ENCODE measurements at places on chromosomes 5 and 9. TPM values are rescaled to one million over a fixed set of nuclear protein-coding genes. Genes with fewer than 3 reads are reported as not detected.

The CCDC171 gene
- 26.3 TPM for total RNA-seq

The NUP214 gene
- 111 TPM for total RNA-seq

The FOXD4 gene
- total RNA-seq, result 1.8 TPM

The CNTNAP3 gene
- 2.8 TPM for total RNA-seq

- DNase-seq, result no peak
- peak overlapping the region; percentile 87 for H3K4me3 ChIP-seq
- H3K27ac ChIP-seq, result peak overlapping the region; percentile 100
- H3K36me3 ChIP-seq, result no peaks in the 10 kb centered on the region
Observed at GRCh38 chr5:65926893-65927292, 518 bp downstream of the ERBIN start.

DNA sequence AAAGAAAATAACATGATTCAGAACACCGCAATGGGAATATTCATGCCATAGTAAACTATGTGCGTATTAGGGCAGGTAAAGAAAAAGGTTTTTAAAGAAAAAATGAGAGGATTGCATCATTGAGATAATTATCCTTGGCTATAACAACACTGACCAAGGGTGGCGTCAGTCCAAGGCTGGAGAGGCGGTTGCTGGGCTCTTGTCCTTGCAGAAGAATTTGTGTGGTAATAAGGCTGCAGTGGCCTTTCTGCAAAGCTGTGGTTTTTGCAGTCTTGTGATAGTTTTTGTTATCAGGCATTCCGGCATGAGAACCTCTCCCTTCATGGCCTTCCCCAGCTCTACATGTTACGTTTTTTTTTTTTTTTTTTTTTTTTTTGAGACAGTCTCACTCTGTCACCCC, 14.0 kb downstream of the BOD1 start:
- H3K4me3 ChIP-seq, result no peak overlapping the region
- peaks cover 17% of the 10 kb centered on the region for H3K36me3 ChIP-seq
- no peaks in the 10 kb centered on the region for H3K4me1 ChIP-seq
- H3K27me3 ChIP-seq, result no peaks in the 10 kb centered on the region
